ENCODE measurements at places on chromosomes 6 and 20.

DNA sequence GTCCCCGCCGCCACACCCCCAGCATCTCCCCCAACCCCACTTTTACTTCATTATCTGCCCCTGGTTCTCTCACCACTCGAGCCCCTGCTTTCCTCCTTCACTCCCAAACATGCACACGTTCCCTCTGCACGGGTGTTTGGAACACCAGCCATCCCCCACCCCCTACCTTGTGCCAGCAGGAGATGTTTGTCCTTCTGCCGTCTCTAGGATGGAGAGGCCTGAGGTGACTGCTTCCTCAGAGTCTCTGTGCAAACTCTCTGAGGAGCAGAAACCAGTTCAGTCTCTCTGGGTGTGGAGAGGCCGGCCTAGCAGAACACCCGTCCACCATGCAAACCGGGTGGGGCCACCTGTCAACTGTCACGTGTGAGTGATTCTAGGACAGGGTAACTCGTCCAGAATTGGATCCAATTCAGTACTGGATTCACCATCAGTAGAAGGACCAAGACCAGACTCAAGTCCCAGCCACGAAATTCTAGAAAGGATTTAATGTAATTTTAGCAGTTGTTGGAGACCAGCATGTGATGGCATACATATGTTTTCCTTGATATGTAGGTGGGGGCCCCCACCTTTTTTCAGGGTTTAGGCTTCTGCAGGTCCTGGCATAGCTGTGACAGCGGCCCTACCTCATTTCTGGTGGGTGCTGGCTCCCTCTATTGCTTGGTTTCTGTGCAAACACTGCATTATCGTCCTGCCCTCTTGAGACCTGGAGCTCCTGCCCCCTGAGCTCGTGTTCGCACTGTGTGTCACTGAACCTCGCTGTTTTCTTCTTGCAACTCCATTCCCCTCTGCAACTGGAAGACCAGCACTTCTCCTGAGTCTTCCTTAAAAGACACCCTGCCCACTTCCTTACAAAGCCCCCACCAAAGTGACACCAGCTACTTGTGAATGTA lies at the start of gene RAET1E:
RAET1E (minus strand) TSS at position 259 of the 890 bp plus-strand sequence. CDS start 7,212 bp downstream, outside the sequence.
- no peak for DNase-seq

DNA sequence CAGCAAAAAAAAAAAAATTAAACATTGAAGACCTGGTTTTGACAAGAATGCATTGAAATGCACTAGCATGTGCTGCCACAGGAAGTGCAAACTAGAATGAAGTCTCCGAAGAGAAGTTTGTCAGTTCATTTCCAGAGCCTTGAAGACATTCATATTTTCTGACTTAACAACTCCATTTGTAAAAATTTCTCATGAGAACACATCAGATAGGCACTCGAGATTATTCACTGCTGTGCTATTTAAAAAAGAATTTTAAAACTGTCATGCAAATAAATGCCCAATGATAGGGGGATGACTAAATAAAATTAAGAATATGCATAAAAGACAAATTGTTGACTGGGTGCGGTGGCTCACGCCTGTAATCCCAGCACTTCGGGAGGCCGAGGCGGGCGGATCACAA lies 394.6 kb upstream of the JARID2 start:
- no peak for DNase-seq

DNA sequence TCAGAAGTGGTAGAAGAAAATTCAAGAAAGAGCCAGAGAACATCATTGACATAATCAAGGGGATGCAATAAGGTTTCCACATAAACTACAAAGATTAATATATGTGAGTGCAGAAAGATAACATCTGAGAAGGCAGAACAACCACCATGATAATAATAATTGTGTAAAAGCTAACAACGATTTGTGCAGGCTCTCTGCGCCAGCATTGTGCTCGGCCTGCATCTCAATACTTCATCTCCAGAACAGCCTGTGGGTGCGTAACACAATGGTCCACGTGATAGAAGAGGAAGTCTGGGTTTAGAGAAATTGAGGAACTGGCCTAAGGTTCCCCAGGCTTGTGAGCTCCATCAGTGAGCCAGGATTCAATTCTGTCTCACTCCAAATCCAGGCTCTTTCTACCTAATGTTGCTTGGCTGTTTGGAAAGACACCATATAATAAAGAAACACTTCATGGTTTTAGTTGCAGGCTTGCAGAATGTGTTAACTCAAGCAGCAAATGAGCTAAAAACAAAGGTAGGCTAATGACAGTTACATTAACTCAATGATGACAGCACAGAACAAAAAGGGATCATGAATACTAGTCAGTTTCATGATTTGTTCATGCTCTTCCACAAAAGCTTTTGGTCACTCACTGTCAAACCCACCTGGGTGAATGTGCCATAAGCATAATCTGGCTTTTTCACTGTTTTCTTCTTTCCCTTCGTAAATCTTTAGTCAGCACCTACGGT lies 71.2 kb downstream of the LY86 start:
- no peak for DNase-seq

DNA sequence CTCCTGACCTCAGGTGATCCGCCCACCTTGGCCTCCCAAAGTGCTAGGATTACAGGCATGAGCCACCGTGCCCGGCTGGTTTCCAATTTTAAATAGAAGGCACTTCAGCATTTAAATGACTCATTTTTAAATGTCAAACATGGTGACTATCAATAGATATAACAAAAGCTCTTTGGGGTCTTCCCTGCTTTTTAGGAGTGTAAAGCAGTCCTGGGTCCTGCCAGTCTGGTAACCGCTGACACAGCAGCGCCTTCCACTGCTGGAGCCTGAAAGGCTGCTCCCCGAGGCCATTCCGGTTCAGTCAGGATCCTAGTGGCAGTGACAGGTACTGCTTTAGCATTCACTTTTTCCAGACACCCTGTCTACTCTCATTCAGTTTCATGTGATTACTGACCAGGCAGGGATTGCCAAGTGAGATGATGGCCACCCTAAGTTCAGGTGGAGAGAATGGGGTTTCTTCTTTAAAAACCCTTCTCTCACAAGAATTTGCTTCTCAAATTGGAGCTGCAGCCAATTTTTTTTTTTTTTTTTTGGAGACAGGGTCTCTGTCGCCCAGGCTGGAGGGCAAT lies 5.1 kb downstream of the DIDO1 start:
- DNase-seq = no peak

GRCh38 chr6:149076355-149076734 lies 241.2 kb upstream of the TAB2 start:
- DNase-seq = no peak

- DNase-seq = no peak
Measured at GRCh38 chr6:82493467-82493866, 129.8 kb downstream of the TPBG start.

DNA sequence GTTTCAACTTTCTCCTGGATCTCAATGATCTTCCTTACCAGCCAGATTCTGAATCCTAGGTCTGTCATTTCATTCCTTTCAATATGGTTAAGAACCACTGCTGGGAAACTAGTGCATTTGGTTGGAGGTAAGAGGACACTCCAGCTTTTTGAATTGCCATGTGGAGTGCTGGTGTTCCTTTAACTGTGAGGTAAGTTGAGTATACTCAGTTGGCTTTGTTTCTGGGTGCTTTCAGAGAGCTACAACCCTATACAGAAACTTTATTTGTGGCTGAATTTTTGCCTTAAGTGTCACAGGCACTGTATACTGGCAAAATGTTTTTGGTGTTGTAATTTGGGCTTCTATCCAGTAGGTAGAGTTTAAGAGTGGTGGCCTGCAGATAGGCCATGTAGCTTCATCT lies 175.8 kb downstream of the TBC1D32 start:
- DNase-seq = no peak

DNA sequence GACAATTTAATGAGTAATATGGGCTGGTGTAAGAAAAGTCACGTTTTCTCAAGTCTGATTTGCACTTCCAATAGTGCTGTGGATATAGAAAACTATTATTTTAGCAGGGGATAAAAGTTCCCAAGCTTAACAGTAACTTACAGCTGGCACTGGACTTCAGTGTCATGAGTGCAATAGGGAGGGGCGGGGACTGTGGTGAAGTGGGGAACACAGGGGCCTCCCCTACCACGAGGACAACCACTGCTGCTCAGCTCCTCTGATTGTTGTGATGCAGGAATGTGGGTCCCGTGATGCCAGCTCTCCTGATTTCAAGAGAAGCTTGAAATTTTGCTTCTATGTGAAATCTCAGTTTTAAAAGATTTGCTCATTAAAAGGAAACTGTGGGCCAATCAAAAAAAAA lies 24.0 kb downstream of the SLC13A3 start:
- no peak for DNase-seq

- no peak for DNase-seq
Measured at GRCh38 chr20:38115896-38116295, 49.2 kb downstream of the TGM2 start.

DNA sequence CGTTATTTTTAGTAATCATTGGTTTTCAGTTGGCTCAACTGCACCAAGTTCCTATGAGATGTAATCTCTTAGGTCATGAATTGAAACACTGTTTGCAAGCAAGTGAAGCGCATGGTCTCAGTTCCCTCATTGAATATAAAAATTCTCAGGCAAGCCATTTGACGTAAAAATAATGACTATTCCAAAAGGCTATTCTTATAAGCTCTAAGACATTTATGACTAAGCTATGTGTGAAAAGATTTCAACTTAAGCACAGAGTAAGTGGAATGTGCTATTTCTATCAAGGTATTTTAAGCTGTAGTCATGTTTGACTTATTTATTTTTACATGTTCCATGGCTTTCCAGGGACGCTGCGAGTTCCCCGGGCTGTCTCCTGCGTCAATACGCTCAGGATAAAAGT lies 248.5 kb downstream of the THBS2 start:
- DNase-seq = no peak

DNA sequence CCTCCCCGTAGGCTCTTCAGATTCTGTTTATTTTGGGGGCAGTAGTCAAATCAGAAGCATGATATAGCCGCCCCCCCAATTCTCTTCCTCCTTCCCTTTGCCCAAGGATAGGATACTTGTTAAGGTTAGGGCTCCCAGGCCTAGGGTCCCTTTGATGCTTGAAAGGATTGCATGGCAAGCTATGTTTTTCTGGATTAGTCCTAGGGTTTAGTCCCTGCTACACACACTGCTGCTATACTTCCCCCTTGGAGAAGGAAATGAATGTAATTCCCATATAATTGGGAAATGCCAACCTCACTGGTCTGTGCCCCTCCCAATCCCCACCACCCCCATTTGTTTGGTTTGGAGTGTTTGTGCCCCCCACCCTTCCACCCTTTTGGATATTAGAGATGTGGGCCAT lies 62.8 kb downstream of the ZFAND3 start:
- no peak for DNase-seq

DNA sequence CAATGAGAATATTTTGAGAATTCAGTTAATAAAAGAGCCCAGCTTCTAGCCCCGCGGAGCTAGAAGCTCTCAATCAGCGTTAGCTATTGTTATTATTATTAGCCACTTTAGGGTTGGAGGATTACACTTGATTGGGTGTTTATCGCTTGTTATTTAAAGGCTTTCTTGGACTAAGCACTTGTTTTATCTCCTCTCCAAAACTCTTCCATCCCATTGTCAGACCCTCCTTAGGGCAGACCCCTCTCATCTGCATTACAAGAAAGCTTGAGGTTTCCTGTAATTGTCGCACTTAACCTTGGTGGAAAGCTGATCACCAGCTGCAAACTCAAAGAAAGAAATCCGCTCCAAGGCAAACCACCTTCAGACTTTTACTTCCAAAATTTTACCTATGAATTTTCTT lies 4.8 kb downstream of the DPPA5 start:
- DNase-seq = no peak

GRCh38 chr20:237929-238328 lies 10.9 kb downstream of the DEFB129 start:
- no peak for DNase-seq

GRCh38 chr6:5184218-5184617 lies 76.5 kb downstream of the LYRM4 start:
- DNase-seq = no peak

DNA sequence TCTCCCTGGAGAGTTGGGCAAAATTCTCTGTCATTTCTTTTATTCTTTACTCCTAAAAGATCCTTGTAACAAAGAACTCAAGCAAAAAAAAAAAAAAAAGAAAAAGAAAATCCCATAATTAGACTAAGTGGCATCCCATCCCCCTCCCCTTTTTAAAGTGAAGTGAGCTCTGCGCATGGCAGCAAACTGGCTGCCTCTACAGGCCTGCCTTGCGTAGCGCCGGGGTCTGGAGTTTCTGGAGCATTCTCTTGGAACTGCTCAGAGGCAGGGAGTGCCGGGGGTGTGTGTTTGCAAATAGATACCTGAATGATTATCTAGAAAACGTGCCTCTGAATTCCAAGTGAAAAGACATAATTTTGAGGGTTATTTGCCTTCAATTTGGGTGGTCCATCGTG lies 48.1 kb downstream of the FOXC1 start:
- DNase-seq = no peak

GRCh38 chr6:16333580-16333979 lies 95.2 kb downstream of the GMPR start:
- no peak for DNase-seq

DNA sequence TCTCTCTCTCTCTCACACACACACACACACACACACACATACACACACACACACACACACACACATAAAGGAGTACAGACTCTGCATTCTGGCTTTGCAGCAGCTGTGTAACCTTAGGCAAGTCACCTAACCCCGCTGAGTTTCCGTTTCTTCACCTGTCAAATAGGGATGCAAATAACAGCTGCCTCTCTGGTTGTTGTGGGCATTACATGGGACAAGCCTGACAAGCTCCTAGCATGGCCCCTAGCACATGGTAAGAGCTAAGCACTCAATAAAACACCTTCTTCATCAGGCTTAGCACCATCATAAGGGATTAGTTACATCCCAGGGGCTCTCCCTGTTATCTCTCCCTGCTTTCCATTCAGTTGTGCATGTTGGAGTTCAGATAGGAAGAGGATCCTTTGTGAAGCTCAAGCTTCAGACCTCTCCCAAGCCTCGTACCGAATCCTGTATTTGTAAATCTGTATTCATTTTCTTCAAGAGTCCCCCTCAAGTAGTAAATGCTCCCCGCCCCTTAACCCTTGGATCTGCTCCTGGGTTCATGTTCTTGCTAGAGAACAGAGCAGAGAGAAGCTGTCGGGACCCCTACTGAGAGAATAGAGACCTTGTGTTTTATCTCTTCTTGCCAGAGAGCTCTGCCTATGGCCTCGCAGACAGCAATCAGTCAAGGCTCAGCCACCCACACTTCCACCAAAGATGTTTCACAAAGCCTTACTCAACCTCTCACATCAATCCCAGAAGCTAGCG lies 2.2 kb downstream of the SLC13A3 start:
- no peak for DNase-seq

DNA sequence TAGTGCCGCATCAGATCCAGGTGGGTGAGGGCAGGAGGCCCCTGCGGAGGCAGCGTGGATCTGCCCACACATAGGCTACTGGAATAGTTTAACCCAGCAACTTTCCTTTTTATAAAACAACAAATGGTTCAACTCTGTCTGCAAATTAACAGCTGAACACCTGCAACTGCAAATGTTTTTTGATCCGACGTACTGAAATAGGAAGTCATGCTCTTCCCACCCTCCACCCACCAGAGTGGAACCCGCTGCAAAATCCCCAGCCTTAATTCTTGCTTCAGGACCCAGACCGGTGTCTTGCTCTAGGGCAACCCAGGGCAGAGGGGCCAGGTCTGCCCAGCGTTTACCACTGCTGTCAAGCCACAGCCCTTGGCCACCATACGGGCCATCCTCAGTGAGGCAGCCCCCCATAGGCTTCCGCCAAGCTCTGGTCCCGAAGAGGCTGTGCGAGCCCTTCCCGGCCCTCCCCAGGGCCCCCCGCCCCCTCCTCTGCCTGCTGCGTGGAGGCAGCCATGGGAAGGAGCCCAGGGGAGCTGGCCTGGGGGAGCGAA lies 334.3 kb downstream of the ZFAND3 start:
- DNase-seq = no peak

GRCh38 chr6:27290850-27291208 lies 21.2 kb downstream of the POM121L2 start:
- DNase-seq = no peak

Measured in activated naive CD4-positive, alpha-beta T cell (primary cell).